Activated T-cell treated with anti-CD3 and anti-CD28 coated beads, Interleukin-2, amount 50 U/mL, for 24 hours (primary cell): ENCODE measurements at places on chromosomes 3 and 15.

DNA sequence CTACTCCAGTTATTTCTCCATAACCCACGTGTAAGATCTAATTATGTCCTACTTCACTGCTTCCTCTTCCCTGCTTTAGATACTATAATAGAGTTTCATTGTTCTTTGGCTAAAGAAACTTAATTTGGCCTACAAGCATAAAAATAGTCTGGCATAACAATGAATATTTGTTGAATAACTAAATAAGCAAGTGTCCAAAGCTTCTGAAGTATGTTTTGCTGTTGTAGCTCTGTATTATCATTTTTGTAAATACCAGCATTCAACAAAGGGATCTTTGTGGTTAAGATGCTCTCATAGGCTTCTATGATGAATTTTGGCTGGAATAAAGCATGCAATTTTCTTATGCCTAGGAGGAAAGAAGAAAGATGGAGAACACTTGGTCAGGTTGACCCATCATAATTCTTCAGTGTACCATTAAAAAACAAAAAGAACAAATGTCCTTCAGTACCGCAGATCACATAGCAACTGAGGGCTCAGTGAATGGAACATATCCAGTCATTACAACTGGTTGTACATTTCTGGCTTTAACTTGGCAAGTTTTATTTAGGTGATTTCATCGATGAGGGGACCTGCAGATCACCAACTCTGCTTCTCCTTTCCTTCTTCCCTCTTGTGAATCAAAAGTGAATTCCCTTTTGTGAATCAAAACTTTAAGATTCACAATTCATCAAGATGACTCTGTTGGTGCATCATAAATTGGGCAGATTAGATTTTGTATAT lies 465.9 kb upstream of the TGFBR2 start:
- DNase-seq, result no peak

GRCh38 chr15:63820210-63820609 lies 13.5 kb downstream of the HERC1 start:
- DNase-seq, result no peak

- no peak for DNase-seq
Measured at GRCh38 chr3:168951884-168952283, 711.6 kb downstream of the MECOM start.

GRCh38 chr15:64143276-64143675 lies 8.3 kb upstream of the SNX22 start:
- no peak for DNase-seq

- no peak for DNase-seq
Measured at GRCh38 chr15:20386198-20386597, 155.4 kb downstream of the GOLGA6L6 start.
